ENCODE measurements at places on chromosomes 11 and 22.

GRCh38 chr22:47043835-47044721 lies 281.6 kb downstream of the TBC1D22A start:
- no peak for DNase-seq

GRCh38 chr22:37844904-37845329 lies 783 bp upstream of the ANKRD54 start:
- DNase-seq: no peak

- no peak for DNase-seq
These were observed 223.4 kb upstream of the ZBED5 start for GRCh38 chr11:11081288-11081687.

DNA sequence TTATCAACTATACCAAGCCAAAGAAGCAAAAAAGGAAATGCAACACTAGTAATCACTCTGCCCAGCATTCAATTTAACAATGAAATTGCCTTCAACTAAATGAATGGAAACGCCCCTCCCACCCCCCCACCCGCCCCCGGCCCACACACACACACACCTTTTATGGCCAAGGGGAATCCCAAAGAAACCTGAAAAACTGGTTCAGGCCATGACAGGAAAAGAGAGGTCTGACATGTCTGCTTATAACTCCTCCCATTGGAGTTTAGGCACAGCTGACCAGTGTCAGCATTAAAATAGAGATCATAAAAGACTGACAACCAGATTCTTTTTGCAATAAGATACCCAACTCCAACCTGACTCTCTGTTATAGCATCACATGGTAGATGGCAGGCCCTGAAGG lies 42.6 kb downstream of the ACER3 start:
- no peak for DNase-seq

DNA sequence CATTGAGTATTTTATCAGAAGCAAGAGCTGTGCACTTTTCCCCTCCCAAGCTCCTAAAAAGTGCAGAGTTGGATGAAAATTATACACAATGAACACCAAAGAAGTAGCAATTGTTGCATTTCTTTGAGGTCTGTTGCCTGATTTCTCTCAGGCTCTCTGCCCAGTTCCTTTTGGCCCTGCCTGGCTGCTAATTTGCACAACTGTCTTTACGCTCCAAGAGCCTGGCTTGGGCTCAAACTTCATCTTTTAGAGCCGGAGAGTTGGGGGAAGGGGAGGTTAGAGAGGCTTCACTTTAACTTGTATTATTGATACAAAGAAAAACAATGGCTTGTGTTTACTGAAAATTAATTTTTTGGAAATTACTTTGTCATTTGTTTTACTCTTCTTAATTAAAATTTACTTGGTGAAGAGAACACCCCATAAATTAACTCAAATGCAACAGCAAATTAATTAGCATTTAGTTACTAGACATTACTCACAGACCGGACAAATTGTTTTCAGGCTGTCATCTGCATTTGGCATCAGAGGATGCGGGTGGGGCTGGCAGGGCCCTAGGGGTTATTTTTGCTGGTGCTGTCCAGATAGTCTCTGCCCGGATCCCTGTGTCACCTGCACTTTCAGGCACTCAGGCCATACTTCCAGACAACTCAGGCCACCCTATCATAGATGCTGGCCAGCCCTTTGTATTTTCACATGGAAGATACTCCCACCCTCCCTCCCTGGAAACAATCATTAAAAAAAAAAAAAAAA lies 407.3 kb downstream of the NXPE2 start:
- no peak for DNase-seq

DNA sequence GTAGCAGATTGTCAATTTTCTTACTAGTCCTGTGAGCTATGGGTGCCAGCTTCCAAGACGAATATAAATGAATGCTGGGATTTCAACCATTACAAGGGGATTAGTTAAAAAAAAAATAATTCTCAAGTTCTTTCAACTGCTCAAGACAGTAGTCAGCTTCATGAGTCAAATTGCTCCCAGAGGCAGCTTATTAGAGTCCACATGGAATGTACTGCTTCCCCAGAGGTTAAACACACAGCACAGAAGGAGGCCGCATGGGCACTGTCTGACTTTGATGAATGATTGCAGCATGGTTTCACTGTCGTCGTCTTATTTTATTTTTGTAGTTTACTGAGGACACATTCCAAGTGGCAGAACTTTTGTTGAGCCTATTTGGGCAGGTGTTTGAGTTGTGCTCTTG lies 563.2 kb downstream of the TMEM135 start:
- no peak for DNase-seq

GRCh38 chr11:127252321-127252720 lies 251.8 kb upstream of the KIRREL3 start:
- no peak for DNase-seq

DNA sequence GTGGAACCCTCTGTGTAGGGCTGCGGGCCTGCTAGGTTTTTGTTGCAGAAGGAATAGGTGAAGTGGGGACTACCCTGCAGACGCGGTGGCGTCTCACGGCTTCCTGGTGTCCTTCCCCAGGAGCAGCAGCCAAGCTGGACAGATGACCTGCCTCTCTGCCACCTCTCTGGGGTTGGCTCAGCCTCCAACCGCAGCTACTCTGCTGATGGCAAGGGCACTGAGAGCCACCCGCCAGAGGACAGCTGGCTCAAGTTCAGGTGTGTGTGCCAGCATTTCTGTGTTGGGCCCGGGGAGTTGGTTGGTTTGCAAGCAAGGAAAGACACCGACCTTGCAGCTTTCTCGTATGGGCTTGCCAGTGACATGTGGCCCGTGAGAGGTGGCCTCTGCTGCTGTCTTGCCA lies 15.3 kb downstream of the TAB1 start:
- no peak for DNase-seq

- DNase-seq: no peak
These were observed 5.3 kb downstream of the MALAT1 start for GRCh38 chr11:65503949-65504673.

DNA sequence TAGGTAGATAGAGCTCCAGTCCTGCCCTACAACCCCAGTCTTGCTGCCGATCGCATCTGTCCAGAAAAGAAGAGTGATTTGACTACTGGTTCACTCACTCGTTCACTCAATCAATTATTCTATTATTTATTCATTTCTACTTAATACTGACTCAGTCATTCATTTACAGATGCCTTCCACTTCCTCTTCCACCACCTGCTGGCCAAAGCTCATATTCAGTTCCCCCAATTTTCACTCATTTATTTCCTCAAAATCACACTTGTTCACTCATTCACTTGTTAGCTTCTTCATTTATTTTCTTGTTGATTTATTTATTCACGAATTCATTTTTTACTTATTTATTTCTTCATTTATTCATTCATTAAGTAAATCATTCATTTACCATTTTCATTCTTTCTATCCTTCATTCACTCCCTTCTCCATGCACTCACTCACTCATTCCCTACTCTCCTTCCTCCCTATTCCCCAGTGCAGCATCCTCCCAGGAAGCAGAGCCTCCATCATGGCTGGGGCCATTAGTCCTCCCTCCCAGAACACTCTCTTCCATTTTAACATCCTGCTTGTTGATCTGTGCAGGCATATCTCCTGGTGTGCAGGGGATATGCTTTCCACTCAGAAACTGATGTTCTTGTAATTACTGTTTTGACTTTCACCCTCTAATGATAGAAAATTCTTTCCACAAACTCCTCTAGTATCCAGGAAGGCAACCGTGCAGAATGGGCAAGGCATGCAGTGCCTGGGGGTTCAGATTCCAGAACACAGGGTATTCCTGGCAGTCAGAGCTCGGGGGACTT lies 281.0 kb downstream of the TENM4 start:
- no peak for DNase-seq

- DNase-seq: no peak
These were observed 16.5 kb upstream of the SHISAL1 start for GRCh38 chr22:44329179-44329796.

- DNase-seq: no peak
These were observed 26.9 kb upstream of the SCUBE1 start for GRCh38 chr22:43370036-43370435.

DNA sequence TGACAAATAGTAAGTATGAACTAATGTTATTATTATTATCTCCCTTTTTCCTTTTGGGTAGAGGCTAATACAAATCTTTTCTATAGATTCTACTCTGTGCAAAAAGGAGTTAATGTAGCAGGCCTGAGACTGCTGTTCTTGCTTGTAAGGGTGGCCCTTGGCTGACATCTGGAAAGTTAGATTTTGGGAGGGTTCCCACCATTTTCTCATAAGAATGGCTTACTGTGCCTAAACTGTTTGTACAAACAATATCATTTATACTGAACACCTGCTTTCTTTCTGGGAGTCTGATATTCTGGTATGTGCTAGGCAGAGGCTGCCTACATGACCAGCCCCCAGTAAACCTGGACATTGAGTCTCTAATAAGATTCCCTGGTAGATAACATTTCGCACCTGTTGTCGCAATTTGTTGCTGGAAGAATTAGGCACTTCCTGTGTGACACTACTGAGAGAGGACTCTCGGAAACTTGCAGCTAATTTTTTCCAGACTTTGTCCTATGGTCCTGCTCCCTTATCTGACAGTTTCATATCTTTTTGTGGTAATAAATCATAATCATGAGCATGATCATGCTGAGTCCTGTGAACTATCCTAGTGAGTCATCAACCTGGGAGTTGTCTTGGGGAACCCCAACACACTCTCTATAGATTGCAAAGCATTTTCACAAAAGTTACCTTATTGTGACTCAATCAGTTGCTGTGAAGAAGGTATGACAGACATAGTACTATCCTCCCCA lies 257.7 kb upstream of the CCDC90B start:
- no peak for DNase-seq

GRCh38 chr11:120566176-120566575 lies 54.6 kb downstream of the GRIK4 start:
- no peak for DNase-seq

DNA sequence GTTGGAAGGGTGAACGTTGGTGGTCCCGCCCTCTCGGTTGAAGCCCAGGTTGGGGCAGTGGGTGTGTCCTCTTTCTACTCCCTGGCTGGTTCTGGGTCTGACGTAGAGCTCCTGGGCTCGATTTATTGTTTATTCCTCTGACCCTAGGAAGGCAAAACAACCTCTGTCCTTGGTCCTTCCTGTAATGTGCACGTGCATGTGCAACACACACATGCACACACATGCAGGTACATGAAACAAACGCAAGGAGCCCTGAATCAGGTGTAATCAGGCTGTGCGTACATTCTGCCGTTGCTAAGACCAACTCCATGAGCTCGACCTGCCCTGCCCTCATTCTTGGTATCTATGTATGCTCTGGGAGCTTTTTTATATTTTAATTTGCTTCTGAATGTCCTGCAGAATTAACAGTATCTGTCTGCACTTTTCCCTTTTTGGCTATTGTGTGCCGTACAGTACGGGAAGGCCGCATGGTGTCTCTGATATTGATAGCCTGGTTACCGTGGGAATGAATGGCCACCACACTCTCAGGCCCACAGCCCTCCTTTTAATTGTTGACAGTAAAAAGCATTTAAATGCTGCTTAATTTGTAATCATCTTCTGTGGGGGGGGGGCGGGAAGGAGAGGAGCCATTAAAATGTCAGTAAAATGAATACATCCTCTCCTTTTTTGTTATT lies 66.0 kb upstream of the NNMT start:
- no peak for DNase-seq

GRCh38 chr11:68431984-68432645 lies 28.4 kb upstream of the PPP6R3 start:
- DNase-seq: no peak

- DNase-seq: no peak
These were observed 34.7 kb upstream of the CLNS1A start for GRCh38 chr11:77672264-77672663.

DNA sequence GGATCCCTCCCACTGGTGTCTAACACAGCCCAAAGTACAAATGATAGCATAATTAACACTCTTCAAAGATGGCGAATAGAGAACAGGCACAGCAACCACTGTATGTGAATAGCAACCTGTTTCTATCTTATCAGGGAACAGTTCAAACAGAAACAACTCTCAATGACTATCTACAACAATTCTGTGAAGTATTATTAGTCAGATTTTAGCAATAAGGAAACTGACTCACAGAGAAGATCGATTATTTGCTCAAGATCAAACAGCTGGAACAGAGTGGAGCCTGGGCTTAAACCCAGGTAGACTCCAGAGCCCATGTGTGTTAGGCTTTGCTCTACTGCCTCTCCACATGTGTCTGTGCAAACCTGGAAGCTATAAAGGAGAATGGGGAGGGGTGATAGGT lies 88.7 kb downstream of the C11orf58 start:
- no peak for DNase-seq

DNA sequence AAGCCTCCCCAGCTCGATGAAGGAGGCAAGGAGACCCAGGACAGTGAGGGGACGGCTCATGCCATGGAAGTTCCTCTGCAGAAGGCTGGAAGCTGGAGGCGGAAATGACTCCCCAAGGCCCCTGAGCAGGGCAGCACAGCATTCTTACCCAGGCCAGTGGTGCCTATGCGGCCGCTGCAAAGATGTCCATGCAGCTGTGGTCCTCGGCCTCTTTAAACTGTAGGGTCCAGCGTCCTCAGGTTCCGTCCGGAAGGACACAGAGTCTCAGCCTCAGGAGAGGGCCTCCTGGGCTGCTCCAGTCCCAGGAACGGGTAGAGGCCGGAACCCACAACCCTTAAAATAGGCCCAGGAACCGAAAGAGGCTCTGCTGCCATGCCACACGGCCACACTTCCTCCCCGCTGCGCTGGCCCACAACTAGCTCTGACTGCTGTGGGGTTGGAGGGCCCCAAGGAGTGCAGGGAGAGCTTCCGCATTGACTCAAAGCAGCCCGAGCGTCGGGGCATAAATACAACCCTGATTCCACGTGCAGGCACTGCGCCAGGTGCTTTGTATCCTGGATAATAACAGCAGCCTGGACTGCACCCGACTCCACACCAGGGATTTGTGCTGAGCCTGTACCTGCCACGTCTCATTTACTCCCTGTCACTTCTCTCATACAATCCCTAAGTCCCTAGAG lies 5.5 kb downstream of the KIAA0930 start:
- DNase-seq: no peak

DNA sequence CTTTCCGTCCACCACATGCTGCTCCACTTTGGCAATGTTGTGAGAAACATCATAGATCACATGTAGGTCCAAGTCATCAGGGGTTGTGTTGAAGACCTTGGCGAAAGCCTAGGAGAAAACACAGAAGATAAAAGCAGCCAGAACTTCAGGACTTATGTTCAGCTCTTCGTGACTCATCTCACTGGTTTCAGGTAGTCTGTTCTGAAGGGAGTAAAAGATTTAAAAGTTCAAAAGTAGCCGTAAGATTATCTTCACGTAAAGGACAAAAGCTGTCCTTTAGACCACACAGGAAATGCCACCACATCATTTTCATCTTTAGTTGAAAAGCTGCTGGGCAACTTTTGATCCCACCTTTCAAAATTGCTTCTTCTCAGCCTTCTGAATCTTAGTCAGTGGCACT lies 16.9 kb downstream of the RTCB start:
- DNase-seq: no peak

DNA sequence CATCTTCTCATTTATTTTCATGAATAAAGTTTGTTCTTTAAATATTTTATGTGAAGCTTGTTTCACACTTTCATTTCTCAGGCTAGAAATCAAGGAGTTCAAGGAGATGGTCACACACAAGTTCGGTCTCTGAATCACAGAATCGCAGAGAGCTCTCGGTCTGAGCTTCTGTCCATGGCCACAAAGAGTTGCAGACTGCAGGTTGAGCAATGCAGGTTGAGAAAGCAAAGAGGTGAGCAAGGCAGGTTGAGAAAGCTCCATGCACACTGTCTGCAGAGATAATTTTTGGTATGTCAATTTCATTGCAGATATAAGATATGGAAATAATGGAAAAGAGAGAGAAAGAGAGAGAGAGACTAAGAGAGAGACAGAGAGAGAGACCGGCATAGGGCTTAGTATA lies 32.9 kb upstream of the VWA5A start:
- DNase-seq: no peak

GRCh38 chr22:43814264-43814663 lies 2.2 kb upstream of the EFCAB6 start:
- no peak for DNase-seq

- no peak for DNase-seq
These were observed 185.8 kb downstream of the TRPC6 start for GRCh38 chr11:101397979-101398378.
